ENCODE measurements at places on chromosomes 1 and 21.

GRCh38 chr21:26506956-26507355, 66.1 kb downstream of the CYYR1 start:
- no peak for DNase-seq

DNA sequence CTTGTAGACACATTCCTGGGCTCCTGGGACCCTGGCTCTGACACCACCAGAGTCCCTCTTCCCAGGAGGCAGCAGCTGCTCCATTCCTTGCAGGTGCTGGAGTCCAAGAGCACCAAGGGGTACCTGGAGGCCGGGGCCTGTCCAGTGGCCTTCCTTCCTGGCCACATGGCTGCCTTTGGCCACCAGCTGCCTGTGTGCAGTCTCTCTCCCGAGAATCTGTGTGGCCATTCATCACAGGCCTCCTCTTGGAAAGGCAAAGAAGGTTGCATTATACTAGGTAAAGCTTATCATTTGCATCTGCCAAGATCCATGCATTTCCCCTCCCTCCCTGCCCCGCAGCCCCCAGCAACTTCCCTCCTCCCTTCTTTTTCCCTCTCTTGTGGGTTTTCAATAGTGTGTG, 48.9 kb upstream of the OLIG2 start:
- no peak for DNase-seq

- DNase-seq, result no peak
Measured at GRCh38 chr1:57007948-57008347, 42.1 kb upstream of the C8B start.

GRCh38 chr21:37866027-37866426, 50.2 kb downstream of the KCNJ6 start:
- DNase-seq, result no peak

DNA sequence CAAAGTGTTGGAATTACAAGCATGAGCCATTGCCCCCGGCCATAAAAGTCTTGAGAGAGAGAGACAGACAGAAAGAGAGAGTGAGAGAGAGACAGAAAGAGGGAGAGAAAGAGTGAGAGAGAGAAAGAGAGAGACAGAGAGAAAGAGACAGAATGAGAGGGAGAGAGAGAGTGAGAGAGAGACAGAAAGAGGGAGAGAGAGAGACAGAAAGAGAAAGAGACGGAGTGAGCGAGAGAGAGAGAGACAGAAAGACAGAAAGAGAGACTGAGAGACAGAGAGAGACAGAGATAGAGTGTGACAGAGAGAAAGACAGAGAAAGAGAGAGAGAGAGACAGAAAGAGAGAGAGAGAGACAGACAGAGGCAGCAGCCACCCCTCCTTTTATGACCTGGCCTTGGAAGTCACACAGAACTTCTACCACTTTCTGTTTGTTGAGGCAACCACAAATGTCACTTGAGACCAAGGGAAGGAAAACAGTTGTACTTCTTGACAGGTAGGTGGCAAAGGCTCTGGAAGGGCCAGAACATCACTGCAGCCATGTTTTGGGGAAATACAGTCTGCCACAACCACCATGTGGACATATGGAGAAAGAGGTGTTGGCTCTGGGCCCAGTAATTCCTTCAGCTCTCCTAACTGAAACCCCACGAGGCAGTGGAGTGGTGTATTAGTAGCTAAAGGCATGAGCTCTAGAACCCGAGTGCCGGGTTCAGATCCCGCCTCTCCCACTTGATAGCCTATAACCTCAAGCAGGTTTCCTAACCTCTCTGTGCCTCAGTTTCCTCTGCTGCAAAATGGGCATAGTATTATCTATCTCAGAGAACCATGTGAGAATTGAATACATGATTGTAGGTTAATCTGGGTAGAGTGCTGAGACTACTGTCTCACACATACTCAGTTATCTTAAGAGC, 50.6 kb downstream of the TNFRSF8 start:
- DNase-seq, result no peak

GRCh38 chr21:20570824-20571232, 427.4 kb upstream of the NCAM2 start:
- no peak for DNase-seq

DNA sequence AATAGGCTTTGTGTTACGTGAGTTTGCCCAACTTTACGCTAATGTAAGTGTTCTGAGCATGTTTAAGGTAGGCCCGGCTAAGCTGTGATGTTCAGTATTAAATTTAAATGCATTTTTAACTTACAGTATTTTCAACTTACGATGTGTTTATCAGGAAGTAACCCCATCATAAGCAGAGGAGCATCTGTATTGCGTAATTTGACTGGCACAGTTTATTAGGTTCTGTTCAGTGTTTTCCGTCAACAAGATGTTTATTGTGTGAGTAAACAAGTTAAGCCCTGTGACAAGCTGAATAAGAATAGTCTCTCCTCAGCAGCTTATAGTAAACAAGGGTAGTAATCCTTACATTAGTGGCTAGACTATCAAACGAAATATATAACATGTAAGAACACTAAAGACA, 27.2 kb upstream of the SHISA4 start:
- no peak for DNase-seq

DNA sequence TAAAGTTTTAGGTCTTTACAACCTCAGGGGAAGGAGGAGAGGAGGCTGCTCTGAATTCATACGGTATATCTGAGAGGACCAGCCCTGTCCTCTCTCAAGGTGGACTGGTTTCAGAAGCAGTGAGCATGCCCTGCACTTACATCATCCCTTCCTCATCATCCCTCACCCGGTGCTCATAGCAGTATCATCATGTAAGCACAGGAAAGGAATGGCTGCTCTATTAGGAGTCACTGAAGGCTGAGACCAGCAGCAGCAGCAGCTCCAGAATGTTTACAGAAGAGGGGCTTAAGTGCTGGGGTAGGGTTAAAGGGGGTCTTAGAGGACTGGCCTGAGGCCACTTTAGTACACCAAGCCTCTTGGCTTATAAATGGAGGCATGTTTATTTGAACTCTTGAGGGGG, 185.9 kb downstream of the AK5 start:
- no peak for DNase-seq

DNA sequence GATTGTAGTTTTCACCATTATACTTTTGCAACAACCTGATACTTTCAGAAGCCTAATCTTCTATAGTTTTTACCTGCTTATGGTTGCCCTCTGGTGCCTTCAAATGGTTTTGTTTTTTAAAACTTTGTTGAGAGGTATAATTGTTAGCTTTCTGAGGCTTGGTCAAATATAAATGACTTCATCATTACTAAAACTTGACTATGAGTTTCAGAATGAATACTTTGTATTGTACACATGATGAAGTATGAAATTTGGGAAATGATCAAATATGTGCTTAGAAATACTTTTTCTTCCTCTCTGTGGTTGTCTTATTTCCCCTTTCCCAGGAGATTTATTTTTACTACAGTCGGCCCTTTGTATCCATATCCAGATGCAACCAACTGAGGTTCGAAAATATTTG, 151.8 kb upstream of the B3GALT2 start:
- DNase-seq, result no peak

DNA sequence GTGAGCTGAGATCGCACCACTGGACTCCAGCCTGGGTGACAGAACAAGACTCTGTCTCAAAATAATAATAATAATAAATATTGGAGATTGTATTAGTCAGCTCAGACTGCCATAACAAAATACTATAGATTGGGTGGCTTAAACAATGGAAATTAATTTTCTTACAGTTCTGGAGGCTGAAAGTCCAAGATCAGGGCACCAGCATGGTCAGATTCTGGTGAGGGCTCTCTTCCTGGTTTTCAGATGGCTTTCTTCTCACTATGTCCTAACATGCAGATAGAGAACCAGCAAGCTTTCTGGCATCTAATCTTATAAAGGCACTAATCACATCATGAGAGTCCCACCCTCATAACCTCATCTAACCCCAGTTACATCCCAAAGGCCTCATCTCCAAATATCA, 23.2 kb upstream of the DDAH1 start:
- no peak for DNase-seq

- no peak for DNase-seq
Measured at GRCh38 chr1:75421371-75421770, 189.5 kb downstream of the SLC44A5 start.

DNA sequence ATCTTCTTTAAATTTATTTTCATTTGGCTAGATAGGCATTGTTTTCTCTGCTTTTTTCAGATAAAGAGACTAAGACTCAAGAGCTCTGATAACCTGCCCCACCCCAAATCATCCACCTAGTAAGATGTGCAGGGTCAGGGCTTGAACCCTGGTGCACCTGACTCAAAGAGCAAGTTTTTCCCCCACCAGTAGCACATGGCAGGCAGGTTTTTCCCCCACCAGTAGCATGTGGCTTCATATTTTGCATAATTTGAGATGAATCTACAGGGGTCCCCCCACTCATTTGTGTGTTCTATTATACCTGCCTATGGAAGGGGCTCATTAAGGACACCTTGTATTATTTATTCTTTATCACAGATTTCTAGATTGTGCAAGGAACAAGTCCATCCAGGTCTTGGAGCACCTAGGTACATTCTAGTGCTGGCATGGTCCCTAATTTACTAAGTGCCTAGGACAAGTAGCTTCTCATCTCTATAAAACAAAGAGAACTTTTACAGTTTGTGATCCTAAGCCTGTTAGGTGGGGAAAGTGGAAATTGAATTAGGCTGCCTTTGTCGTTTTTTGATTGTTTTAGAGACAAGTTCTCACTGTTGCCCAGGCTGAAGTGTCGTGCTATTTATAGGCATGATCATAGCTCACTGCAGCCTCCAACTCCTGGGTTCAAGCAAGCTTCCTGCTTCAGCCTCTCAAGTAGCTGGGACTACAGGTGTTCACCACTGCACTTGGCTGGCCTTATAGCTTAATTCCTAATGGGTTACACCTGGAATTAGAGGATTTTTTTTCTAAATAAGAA, 13.2 kb upstream of the CTSE start:
- no peak for DNase-seq

GRCh38 chr1:83762039-83762365, 236.9 kb downstream of the TTLL7 start:
- DNase-seq, result no peak

- DNase-seq, result no peak
Measured at GRCh38 chr1:181310560-181310959, 172.8 kb upstream of the CACNA1E start.

DNA sequence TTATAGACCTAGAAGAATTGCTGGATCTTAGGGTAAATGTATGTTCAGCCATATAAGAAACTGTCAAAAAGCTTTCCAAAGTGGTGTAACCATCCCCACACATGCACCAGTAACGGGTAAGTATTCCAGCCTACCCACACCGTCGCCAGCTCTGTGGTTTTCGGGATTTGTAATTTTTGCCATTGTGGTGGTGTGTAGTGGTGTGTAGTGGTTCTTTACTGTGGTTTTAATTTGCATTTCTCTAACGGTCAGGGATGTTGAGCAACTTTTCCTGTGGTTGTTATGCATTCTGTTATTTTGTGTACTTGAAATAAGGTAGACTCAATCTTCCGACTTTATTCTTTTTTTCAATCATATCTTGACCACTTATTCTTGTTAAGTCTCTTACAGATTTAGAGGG, 342.4 kb upstream of the AJAP1 start:
- no peak for DNase-seq

DNA sequence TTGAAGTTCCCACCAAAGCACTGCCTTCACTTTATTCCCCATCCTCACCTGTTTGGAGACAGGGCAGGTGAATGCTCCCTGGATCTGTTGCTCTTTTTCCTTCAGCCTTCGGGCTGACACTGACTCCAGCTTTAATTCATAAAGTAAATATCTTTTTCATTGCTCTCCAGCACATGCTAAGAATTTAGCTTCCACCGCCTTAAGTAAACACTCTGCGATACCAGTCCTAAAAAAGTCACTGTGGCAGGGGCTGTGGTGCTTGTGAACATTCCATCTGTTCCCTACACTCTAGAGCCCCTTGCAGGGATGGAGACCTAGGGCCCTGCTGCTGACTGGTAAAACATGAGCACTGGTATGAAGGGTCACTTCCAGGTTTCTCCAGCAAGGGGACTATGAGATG, 896 bp upstream of the PLA2G2A start:
- DNase-seq, result no peak

DNA sequence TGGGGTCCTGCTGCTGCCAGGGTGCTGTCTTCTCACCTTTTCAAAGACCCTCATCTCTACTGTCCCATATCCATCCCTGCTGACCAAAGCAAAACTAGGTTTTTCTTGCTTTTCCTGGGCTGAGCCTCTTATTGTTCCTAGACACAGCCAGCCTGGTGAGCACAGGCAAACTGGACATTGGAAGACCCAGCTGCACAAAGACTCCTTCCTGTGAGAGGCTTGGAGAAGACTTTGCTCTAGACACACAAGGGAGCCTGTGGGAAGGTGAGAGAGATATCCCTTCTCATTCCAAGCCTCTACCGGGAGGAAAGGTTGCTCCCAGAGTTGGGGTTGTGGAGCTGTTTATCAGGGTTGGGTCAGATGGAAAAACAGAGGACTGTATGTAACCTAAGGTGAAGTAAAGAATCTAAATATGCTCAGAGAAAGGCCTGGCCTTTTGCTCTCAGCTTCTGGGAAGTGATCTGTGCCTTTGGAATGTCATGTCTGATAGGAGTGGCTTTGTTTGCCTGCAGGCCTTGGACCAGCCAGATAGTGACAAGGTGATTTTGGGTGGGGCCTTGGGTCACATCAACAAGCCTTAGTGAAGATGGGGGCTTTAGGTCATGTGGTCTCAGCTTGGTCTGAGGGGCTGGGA, 87.6 kb upstream of the RUNX1 start:
- no peak for DNase-seq

DNA sequence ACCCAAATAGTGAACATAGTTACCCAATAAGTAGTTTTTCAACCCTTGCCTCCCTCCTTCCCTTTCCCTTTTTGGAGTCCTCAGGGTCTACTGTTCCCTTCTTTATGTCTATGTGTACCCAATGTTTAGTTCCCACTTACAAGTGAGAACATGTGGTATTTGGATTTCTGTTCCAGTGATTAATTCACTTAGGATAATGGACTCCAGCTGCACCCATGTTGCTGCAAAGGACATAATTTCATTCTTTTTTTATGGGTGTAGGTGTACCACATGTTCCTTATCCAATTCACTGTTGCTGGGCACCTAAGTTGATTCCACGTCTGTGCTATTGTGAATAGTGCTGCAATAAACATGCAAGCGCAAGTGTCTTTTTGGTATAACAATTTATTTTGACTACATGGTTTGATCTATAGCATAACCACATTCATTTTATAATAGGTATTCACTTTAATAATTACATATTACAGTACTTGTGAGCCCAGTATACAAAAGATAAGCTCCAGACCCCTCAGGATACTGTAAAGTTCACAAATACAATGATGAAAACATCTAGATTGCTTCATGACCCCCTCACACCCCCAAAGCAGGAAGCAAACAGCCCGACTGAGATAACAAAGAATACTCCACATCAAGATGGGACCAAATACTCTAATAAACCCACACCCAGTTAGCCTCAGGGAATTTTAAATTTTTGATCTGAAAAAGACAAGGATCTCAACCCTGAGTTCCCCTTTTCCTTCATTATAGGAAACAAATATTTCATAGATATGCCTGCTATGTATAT, 45.3 kb downstream of the PUM1 start:
- no peak for DNase-seq

- no peak for DNase-seq
Measured at GRCh38 chr1:30706528-30706927, 16.9 kb downstream of the MATN1 start.

All from activated T-cell treated with anti-CD3 and anti-CD28 coated beads for 1 hour (primary cell).